ENCODE measurements at places on chromosomes 1 and 21. TPM values are rescaled to one million over a fixed set of nuclear protein-coding genes. Genes with fewer than 3 reads are reported as not detected.

Gene S100A8
- not detected for total RNA-seq

Gene RHD
- not detected for total RNA-seq

Gene CLCNKB
- not detected for total RNA-seq

Gene MYOG
- 538 TPM for total RNA-seq

Gene KRTAP6-2
- total RNA-seq, result not detected

Gene WLS
- 43.2 TPM for total RNA-seq

Gene FAM72B
- 15.2 TPM for total RNA-seq

Gene SELP
- total RNA-seq, result not detected

Gene SH2D5
- total RNA-seq, result 10.7 TPM

Gene PPIAL4G
- total RNA-seq, result not detected

Gene FUCA1
- 0.18 TPM for total RNA-seq

Gene SLC1A7
- total RNA-seq, result 0.04 TPM

Gene FCGR2B
- not detected for total RNA-seq

Gene RGS1
- total RNA-seq, result not detected

Gene NCF2
- 0.25 TPM for total RNA-seq

All from SJCRH30 (cell line).